Sigmoid colon (tissue), 7 donors: ENCODE measurements at places on chromosomes 7 and 10.
A peak's percentile ranks its signal among the peaks of the same experiment; 100 is the strongest.

- no peak for DNase-seq
Measured at GRCh38 chr7:16398146-16399017, 23.0 kb downstream of the CRPPA start.

- no peak for DNase-seq
Measured at GRCh38 chr7:123977081-123977480, 52.0 kb downstream of the SPAM1 start.

GRCh38 chr7:129452589-129453231, 18.5 kb downstream of the STRIP2 start:
- no peak for DNase-seq

- no peak for DNase-seq
Measured at GRCh38 chr10:103204353-103205255, 11.5 kb upstream of the NT5C2 start.

- peak; percentile 66 for DNase-seq
Measured at GRCh38 chr7:25951414-25952260, 200.4 kb upstream of the NFE2L3 start.

- DNase-seq, result no peak
Measured at GRCh38 chr10:21757185-21757901, 223.3 kb downstream of the MLLT10 start.

GRCh38 chr7:30167901-30168300, 33.1 kb downstream of the MTURN start:
- no peak for DNase-seq

- no peak for DNase-seq
Measured at GRCh38 chr10:6699336-6699735, 119.3 kb upstream of the PRKCQ start.

GRCh38 chr7:22351329-22351692, 5.6 kb downstream of the RAPGEF5 start:
- no peak for DNase-seq

DNA sequence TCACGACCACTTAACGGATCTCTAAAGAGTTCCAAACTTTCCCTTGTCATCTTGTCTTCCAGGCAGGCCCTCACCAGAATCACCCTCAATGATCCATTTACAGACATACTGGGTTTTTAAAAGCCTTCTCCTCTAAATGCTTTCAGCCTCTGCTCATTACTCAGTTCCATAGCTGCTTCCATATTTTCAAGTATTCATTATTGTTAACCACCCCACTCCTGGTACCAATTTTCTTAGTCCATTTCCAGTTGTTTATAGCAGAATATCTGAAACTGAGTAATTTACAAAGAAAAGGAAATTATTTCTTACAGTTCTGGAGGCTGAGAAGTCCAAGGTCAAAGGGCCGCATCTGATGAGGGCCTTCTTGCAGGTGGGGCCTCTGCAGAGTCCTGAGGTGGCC, 56.5 kb upstream of the NKX6-2 start:
- no peak for DNase-seq

GRCh38 chr7:142714375-142714774, 34.9 kb upstream of the PRSS1 start:
- no peak for DNase-seq

DNA sequence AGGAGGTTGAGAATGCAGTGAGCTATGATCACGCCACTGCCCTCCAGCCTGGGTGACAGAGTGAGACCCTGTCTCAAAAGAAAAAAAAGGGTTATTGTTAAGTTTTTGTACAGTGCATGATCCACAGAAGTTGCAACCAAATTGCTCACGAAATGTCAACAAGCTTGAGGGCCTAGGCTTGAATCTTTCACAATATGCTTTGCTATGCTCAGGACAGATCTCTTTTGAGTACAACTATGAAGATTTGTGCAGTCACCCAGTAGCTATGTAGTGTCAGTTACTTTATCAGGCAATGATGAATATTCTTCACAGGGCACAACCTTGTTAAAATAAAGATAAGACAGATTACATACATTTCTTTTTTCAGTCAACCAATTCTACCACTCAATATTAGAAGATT, 109.2 kb downstream of the PRTFDC1 start:
- no peak for DNase-seq

GRCh38 chr7:23357190-23358093, 58.3 kb downstream of the MALSU1 start:
- DNase-seq, result no peak

DNA sequence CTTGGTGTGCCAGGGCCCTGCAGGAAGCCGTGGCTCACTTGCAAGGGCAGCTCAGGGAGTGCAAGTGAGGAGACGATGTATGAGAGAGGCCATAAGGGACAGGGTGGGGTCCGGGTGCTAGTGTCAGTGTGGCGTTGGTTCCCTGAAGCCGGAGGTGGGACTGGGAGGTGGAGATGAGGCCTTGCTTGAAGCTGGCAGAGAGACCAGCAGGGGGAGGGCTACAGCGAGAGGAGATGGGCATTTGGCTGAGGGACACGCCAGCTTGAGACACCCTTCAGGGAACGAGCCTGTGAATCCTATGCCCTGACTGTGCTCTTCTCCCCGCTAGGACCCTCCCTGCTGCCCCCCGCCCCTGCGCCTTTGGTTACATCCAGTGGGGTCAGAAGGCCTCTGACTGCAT, 529.1 kb downstream of the TCERG1L start:
- no peak for DNase-seq

DNA sequence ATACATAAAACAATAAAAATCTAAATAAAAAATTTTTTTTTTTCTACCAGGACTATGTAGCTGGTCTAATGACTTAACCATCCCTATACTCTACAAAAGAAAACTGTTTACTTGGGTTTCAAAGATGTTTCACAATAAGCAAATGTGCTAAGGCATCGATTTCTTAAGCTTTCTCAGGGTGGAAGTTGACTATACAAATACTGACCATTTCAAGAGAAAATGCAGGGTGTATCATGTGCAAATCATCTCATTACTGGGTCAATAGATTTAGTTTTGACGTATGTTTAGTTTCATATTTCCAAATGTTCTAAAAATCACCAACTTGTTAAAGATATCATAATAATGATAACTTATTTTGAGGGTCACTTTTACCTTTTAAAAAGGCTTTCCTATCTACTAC, 7.5 kb downstream of the NRP1 start:
- no peak for DNase-seq

- no peak for DNase-seq
Measured at GRCh38 chr10:86821388-86821999, 65.1 kb downstream of the BMPR1A start.

DNA sequence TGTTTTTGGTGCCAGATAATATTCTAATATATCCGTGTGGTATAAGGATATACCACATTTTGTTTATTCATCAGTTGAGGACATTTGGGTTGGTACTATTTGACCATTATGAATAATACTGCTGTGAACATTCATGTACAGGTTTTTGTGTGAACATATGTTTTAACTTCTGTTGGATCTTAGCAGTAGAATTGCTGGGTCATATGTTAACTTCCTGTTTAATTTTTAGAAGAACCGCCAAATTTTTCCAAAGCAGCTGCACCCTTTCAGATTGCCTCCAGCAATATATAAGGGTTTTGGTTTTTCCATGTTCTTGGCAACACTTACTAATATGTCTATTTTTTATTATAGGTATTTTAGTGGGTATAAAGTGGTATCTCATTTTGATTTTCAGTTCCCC, 22.8 kb downstream of the VPS26A start:
- DNase-seq, result no peak

- no peak for DNase-seq
Measured at GRCh38 chr10:70069346-70069745, 16.7 kb downstream of the MACROH2A2 start.

GRCh38 chr7:117134889-117135552, 181.7 kb downstream of the ST7 start:
- no peak for DNase-seq

- peak; percentile 58 for DNase-seq
Measured at GRCh38 chr10:43384252-43385221, 13.1 kb downstream of the FXYD4 start.

DNA sequence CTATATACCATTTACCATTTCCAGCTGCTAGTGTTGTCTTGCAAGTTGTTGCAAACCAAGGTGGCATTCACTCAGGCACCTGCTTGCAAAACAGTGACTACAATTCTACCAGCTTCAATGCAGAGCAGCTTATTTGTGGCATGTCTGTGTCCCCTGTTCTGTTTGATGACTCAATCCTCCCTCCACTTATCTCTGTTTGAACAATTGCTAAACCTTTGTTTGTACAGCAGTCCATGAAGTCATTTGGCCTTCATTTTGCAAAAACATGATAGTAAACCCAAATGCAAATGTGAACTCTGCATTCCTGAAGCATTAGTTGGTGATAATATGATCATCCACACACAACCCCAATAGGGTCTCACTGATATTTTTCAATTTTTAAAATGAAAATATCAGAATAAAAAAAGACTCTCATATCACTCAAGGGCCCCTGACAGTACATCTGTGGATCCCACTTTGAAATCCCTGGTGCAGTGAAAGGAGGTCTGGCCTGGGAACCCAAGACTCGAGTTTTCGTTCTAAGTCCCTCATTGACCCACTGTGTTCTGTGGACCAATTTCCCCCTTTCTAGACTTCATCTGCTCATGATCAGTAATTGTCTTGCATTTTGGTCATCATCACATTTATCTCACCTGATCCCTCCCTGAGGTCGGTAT, 425.4 kb downstream of the RPS24 start:
- DNase-seq, result no peak

DNA sequence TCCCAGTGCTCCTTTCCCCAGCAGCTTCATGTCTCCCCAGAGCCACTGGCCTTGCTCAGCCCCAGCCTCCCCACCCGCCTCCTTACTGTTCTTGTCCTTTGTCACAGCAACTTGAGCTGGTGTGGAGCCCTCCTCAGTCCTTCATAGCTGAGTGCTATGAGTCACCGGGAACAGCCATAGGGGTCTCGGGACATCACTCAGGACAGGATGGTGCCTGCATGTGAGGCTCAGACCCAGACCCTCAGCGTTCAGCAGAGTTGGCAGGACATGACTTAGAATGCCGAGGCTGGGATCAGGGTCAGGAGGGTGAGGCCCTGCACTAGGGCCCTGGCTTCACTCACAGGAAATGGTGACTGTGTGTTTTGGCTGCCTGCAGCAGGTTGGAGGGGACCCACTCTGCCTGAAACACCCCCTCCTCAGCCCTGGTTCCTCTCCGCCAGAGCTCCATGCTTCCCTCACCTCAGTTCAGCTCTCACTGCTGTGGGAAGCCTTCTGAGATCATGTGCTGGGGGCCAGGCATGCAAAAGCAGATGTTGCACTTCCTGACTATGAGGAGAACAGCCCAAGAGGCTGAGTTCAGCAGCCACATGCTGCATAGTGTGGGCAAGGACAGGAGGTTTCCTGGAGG, 40.7 kb upstream of the GJD4 start:
- no peak for DNase-seq
